Inflammatory macrophage treated with lipopolysaccharide for 1 hour (primary cell): ENCODE measurements at places on chromosomes 12 and 14.

- DNase-seq, result no peak
These were observed 42.2 kb upstream of the ARID2 start for GRCh38 chr12:45687081-45688015.

GRCh38 chr12:56190695-56191155 is 1.4 kb upstream of the SMARCC2 start:
- DNase-seq, result peak; percentile 14

DNA sequence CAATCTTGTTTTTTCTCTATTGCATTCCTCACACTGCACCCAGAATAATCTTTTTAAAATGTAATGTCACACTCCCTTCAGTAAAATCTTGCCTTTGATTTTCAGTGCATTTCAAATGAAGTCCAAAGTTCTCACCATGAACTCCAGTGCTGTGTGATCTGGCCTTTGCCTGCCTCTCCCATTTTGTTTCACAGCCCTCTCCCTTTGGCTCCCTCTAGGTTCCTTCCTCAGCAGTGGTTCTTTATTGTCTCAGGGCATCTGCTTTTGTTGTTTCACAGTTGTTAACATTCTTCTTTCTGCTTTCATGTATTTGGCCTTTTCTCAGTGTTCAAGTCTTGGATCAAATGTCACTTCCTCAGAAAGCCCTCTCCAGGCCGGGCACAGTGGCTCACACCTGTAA is 84.5 kb upstream of the AMN1 start:
- DNase-seq, result no peak

- no peak for DNase-seq
These were observed 15.8 kb downstream of the KRT18 start for GRCh38 chr12:52964556-52965336.

DNA sequence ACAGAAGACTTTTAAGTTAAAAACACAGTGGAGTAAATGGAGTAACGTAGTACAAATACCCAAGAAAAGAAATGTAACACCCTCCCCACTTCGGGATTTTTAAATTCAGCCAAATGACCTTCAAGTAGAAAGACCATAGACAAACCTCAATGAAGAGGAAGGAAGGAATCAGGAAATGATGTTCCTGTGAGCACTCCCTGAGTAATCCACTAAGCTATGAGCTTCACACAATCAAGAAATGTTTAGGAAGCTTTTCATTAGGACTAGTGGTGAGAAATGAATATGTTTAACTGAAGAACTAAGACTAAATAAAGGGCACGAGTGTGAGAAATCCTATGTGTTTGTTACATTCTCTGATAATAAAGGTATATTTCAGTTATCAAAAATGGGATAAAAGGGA is 10.1 kb downstream of the TCL1A start:
- DNase-seq, result no peak

GRCh38 chr12:82660541-82661325 is 26.0 kb upstream of the TMTC2 start:
- no peak for DNase-seq

GRCh38 chr14:59377491-59377890 is 87.7 kb downstream of the GPR135 start:
- no peak for DNase-seq

- no peak for DNase-seq
These were observed 31.4 kb upstream of the SLC35F4 start for GRCh38 chr14:57897144-57897748.

GRCh38 chr12:16568873-16569272 is 37.1 kb downstream of the LMO3 start:
- DNase-seq, result no peak

GRCh38 chr12:116736962-116737773 is 701 bp downstream of the SPRING1 start:
- DNase-seq, result no peak

- no peak for DNase-seq
These were observed 180.9 kb downstream of the AEBP2 start for GRCh38 chr12:19620222-19620621.

DNA sequence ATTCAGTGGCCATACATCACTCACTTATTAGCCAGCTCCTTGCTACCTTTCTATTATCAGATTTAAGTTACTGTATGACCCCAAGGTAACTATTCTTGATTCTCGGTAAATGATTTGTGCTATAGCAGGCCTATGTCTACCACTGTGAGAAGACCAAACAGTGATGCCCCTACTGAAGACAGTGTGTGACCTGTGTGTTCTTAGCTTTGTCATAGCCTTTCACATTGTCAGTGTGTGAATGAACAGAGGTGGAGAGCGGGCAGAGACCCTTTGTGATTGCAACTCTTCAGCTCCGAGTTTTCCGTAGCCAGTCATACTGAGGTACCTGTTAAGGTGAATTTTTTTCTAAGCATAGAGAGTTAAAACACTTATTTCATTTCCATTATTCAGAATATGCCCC is 294.0 kb downstream of the LRFN5 start:
- DNase-seq, result no peak

GRCh38 chr14:49940808-49941421 is 48.0 kb downstream of the ARF6 start:
- DNase-seq, result no peak

DNA sequence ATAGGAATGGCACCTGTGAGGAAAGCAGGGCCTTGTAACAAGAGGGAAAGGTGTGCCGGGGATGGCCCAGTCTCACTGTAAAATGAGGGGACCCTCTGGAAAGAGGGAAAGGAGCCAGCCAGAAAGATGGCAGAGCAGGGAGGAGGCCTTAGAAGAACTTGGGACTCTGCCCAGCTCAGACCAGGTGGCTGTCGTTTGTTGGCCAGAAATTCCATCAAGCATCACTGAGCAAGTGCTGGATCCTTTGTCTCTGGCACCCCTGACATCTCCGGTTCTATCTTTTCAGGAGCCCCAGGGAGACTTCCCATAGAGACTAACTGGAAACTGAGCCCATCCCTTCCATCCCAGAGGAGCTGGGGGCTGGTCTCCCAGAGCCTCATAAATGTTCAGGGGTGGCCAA is 43.3 kb downstream of the DEGS2 start:
- no peak for DNase-seq

- no peak for DNase-seq
These were observed 201.3 kb downstream of the PCNX1 start for GRCh38 chr14:71108398-71109119.

DNA sequence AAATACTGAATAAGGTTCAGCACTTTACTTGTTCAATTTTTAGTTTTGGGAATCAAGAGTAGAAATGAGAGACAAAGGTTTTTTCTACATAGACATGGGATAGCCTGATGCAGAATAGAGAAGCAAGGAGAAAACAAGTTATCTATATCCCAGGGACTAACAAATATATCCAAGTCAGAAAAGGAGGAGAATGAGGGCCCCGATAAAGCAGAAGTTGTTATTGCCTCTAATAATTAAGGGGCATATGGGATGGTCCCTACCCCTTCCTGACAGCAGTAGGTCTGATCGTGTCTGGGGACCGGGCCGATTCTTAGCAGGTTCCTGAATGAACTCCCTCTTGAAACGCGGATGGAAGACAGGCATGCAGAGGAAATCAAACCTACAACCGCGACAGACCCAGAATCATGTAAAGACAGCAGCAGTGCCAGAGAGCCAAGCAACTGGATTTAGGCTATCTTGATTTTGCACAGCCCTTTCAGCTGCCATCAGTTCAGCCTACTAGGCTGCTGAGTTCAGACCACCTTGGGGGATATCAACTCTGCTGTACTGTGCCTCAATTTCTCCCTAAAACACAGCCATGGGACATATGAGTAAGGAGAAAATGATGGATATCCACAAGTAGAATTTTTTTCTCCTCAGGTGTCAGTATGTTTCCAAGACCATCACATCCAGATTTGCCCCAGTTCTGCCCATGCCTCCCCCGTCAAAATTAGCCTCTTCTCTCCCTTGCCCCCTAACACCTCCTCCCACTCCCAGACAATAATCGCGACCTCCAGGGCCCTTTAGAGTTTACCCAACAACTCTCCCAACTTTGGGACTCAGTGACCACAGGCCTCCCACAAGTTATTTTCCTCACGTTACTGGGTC is 706 bp downstream of the PRMT5 start:
- DNase-seq, result no peak

GRCh38 chr14:103204852-103205540 is 81.7 kb downstream of the TNFAIP2 start:
- DNase-seq, result no peak

- DNase-seq, result no peak
These were observed 11.6 kb downstream of the RAPGEF3 start for GRCh38 chr12:47747126-47747525.
